ENCODE measurements at places on chromosomes 2 and 18. TPM values are rescaled to one million over a fixed set of nuclear protein-coding genes. Genes with fewer than 3 reads are reported as not detected.

DNA sequence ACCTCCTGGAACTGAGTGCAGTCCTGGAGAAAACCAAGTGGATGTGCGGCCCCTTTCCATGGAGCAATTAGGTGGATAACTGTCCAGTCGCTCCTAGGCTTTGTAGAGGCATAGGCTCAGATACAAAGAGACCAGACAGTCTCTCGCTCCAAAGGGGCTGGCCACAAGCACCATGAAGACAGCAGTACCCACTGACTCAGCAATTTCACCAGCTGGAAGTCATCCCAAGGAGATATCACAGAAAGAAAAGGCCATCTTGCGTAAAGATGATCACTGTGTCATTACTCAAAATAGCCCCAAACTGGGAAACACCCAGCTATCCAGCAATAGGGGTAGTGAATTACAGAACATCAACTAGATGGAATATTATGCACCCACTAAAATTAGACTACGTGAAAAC is 161.2 kb downstream of the MSH2 start:
- H3K4me3 ChIP-seq = no peak overlapping the region
- no peak for DNase-seq
- H3K36me3 ChIP-seq = no peaks in the 10 kb centered on the region
- no peaks in the 10 kb centered on the region for H3K4me1 ChIP-seq
- H3K27ac ChIP-seq = no peak overlapping the region

The DRC1 gene
- total RNA-seq = not detected

GRCh38 chr2:206533977-206534376 is 90.6 kb downstream of the ADAM23 start:
- H3K36me3 ChIP-seq = no peaks in the 10 kb centered on the region
- H3K4me1 ChIP-seq = no peaks in the 10 kb centered on the region
- no peaks in the 10 kb centered on the region for H3K27me3 ChIP-seq
- no peak for DNase-seq

DNA sequence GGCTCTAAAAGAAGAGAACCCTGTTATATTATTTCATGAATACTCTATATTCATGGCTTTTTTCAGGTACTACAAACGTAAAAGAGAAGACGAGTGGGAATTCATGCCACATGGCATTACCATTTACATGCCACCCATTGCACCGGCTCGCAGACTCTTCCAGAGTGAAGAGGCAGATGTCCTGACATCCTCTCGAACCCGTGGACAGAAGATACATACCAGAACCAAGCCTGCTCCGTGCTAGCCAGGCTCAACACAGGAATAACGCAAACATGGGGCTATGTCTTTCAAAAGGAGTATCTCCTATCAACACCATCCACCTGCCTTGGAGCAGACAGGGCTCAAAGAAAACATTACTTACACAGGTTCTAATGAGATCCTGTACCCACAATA is 168.8 kb downstream of the THADA start:
- H3K27me3 ChIP-seq = no peaks in the 10 kb centered on the region
- peaks cover 37% of the 10 kb centered on the region for H3K4me1 ChIP-seq
- H3K36me3 ChIP-seq = no peaks in the 10 kb centered on the region
- H3K4me3 ChIP-seq = no peak overlapping the region
- peak overlapping the region; percentile 80 for H3K27ac ChIP-seq

DNA sequence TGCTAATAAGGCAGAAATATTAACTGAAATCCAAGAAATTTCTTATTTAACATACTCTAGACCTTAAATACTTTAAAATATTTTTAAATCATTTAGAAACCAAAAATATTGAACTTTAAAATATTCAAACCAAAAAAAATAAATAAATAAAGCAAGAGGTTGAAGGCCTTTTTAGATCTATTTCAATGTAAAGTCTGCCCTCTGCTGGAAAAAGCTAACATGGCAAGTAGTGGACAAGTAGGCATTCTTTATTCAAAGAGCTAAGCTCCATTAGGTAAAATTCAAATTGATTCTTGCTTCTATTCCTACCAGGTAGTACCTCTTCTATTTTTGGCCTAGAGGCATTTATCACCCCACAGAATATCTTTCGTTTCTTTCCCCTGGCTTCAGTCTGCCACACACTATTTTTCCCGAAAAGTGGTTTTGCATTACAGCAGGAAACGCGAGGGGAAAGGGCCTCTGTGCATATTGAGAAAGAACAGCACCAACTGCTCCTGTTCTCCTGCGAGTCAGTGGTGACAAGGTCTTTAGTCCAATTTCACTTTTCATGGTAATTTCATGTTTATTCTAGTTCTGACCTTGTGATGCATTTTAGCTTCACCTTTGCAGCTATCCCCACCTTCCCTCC is 20.4 kb downstream of the IFIH1 start:
- H3K36me3 ChIP-seq = no peaks in the 10 kb centered on the region
- no peaks in the 10 kb centered on the region for H3K4me1 ChIP-seq
- no peak overlapping the region for H3K4me3 ChIP-seq

The SERPINB10 gene
- not detected for total RNA-seq

DNA sequence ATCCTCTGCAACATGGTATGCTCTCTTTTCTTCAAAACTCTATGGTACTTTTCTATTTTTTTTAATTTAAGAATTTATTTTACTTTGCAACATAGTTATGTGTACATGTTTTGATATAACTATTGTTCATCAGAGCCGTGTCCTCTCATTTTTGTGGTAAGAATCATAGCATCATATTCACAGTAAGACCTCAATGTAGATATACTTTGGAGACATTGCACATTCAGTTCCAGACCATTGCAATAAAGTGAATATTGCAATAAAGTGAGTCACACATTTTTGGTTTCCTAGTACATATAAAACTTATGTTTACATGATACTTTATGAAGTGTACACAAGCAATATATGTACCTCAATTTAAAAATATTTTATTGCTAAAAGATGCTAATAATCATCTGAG is 22.7 kb upstream of the LINC00305 start:
- H3K27me3 ChIP-seq = no peaks in the 10 kb centered on the region
- no peak for DNase-seq
- H3K4me1 ChIP-seq = no peaks in the 10 kb centered on the region
- H3K36me3 ChIP-seq = no peaks in the 10 kb centered on the region
- no peak overlapping the region for H3K27ac ChIP-seq

GRCh38 chr18:59459369-59460071 is 100.5 kb upstream of the LMAN1 start:
- DNase-seq = no peak
- no peak overlapping the region for H3K27ac ChIP-seq
- H3K36me3 ChIP-seq = no peaks in the 10 kb centered on the region
- H3K27me3 ChIP-seq = no peaks in the 10 kb centered on the region
- peaks cover 3% of the 10 kb centered on the region for H3K4me1 ChIP-seq

- DNase-seq = no peak
- H3K4me3 ChIP-seq = no peak overlapping the region
- H3K36me3 ChIP-seq = no peaks in the 10 kb centered on the region
- no peak overlapping the region for H3K27ac ChIP-seq
- H3K27me3 ChIP-seq = no peaks in the 10 kb centered on the region
Measured at GRCh38 chr2:71299507-71299906, 32.1 kb upstream of the ZNF638 start.

- H3K4me3 ChIP-seq = no peak overlapping the region
- DNase-seq = no peak
- no peaks in the 10 kb centered on the region for H3K36me3 ChIP-seq
Measured at GRCh38 chr2:60961457-60961856, 56.1 kb upstream of the PEX13 start.

GRCh38 chr2:219541611-219542180 is 1.9 kb downstream of the CHPF start:
- no peaks in the 10 kb centered on the region for H3K36me3 ChIP-seq
- peaks cover 26% of the 10 kb centered on the region for H3K4me1 ChIP-seq
- peak overlapping the region; percentile 64 for H3K27ac ChIP-seq
- DNase-seq = peak; percentile 93
- H3K27me3 ChIP-seq = no peaks in the 10 kb centered on the region
